ENCODE measurements at places on chromosomes 12 and 14.

- no peak for DNase-seq
Measured at GRCh38 chr12:47943623-47944340, 19.6 kb upstream of the TMEM106C start.

- DNase-seq, result no peak
Measured at GRCh38 chr12:115190010-115190770, 506.2 kb upstream of the TBX3 start.

- no peak for DNase-seq
Measured at GRCh38 chr14:50173891-50174290, 57.5 kb downstream of the SOS2 start.

DNA sequence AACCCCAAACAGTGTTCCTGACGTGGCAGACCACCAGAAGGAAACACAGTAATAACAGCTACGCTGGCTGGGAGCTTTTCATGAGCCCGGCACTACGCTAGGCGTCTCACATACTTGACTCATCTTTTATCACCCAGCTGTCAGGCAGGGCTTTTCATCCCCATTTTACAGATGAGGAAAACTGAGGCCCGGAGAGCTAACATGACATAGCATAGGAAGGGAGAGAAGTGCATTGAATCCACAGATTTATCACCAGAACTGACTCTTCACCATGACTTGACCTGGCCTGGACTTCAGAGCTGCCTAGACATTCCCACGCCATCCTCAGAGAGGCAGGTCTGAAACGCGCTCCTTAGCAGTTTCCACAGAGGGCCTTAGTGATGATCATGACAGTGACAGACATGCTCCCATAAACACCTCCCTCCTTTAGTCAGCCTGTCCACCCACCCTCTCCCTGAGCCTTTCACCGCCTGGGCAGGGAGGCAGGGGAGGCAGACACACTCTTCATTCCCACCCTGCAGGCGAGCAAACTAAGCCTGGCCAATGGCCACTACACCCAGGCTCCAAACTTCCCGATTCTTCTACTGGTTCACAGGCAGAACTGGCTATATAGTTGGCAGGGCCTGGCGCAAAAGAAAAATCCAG lies 56.2 kb downstream of the RBM19 start:
- DNase-seq, result no peak

- no peak for DNase-seq
Measured at GRCh38 chr12:119334430-119335170, at the start of gene CCDC60. TSS of gene CCDC60 (plus strand) at chr12:119334729. CDS start at chr12:119335177, 448 bp downstream.

GRCh38 chr12:503111-503761 lies 43.5 kb downstream of the B4GALNT3 start:
- no peak for DNase-seq

DNA sequence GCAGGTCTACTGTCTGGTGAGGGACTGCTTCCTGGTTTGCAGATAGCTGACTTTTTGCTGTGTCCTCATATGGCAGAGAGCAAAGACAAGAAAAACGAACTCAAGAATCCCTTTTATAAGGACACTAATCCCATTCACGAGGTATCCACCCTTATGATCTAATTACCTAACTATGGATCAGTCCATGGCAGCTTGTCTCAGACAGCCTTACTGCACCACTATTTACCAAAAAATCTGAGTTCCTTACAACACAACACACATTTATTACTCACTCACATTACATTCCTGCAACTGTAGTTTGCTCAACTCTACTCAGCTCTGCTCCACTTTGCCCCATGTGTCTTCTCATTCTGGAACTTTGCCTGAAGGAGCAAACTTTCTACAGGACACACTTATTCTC lies 10.1 kb upstream of the SLC6A15 start:
- no peak for DNase-seq

DNA sequence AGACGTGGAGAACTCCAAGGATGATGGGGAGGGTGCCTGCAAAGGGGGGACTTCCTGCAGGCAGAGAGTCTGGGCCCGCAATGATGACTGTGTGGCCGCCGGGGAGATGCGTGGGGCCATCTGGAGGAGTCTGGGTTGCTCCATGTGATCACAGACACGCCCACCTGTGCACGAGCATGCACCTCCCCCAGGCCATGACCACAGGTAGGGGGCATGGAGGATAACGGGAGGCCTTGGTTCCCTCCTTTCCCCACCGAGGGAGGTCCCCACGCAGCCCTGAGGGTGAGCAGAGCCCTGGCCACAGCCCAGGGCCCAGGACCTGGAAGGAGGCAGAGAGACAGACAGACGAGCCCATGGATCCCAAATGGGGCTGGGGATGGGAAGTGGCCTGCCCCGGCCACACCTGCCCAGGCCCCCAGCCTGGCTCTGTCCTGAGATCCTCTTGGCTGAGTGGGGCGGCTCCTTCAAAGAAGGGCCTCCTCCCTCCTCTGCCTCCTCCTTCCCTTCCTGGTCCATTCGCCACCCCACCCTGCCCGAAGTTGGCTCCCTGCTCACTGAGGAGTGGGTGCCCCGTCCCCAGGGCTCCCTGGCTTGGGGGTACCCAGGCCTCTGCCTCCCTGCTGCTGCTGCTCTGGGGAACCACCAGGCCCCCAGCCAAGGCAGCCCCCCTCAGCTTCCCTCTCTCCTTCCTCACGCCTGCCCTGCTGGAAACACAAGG lies 138.2 kb downstream of the CALM1 start:
- no peak for DNase-seq

GRCh38 chr14:21940887-21941856 lies 267.6 kb upstream of the OR4E1 start:
- DNase-seq, result no peak

GRCh38 chr12:47729233-47729632 lies 3.9 kb upstream of the ENDOU start:
- no peak for DNase-seq

DNA sequence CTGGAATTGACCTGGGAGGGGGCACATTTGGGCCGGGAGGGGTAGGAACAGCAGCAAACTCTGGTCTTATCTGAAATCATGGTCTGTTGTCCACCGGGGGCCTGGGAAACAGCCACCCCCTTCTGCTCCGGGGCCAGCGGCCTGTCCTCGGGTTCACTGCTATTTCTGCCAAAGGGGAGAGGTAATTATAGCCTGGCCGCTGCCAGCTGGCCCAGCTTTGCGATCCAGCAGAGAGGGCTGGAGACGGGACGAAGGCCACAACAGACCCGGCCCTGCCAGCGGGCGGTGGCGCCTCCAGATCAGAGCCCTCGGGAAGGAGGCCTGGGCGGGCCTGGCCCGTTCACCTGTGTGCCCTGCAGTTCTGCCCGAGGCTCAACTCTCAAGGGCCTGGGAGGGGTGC lies at the start of gene C14orf180:
TSS of gene C14orf180 (plus strand) at position 258 of the 400 bp plus-strand sequence. CDS start 6,667 bp downstream, outside the sequence.
- DNase-seq, result no peak

GRCh38 chr12:41967668-41968500 lies 176.8 kb downstream of the GXYLT1 start:
- DNase-seq, result no peak

DNA sequence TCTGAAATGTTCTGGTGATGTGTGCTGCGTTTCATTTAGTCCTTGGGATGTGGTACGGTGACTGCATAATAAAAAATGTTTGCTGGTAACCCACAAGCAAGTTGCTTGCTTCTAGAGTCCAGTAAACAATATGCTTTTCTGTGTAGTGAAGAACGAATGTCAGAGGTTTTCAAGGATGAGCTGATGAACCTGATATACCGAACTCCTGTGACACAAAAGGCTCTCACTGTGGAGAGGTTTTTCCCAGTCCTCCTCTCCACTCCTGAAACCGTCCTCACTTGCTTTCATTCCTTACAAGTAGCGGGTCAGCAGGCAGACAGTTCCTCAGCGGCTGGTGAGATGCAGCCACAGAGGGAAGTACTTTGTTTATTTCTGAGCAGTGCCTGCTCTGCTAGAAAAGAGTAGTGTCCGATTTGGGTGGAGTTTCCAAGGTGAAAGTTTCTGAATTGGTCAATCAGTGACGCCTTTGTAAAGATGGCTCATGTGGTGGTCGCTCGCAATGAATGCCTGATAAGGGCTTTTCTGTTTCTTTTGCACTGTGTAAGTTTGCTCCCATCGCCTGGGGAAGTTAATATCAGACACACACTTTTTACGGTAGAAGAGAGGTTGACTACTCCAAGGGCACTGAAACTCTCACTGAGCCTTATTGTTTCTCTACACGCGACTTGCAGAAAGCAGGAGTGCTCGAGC lies 3.0 kb downstream of the ETV6 start:
- DNase-seq, result no peak

GRCh38 chr14:42140001-42140400 lies 533.3 kb downstream of the LRFN5 start:
- DNase-seq, result no peak
